ENCODE measurements at places on chromosomes 11 and 22.

DNA sequence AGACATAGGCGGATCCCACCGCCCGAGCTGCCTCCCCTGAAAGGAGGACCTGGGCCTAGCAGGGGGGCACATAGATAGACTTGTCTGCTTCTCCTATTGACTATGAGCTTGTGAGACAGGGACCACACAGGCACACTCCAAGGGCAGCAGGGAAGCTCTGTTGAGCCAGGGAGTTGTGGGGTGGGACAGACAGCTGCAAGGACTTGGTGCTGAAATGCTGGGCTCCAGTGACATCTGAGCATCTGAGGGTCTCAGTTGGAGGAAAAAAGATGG is 53.4 kb upstream of the ANO1 start:
- no peak for DNase-seq

- no peak for DNase-seq
These were observed 222.6 kb downstream of the LARGE1 start for GRCh38 chr22:33697640-33698039.

DNA sequence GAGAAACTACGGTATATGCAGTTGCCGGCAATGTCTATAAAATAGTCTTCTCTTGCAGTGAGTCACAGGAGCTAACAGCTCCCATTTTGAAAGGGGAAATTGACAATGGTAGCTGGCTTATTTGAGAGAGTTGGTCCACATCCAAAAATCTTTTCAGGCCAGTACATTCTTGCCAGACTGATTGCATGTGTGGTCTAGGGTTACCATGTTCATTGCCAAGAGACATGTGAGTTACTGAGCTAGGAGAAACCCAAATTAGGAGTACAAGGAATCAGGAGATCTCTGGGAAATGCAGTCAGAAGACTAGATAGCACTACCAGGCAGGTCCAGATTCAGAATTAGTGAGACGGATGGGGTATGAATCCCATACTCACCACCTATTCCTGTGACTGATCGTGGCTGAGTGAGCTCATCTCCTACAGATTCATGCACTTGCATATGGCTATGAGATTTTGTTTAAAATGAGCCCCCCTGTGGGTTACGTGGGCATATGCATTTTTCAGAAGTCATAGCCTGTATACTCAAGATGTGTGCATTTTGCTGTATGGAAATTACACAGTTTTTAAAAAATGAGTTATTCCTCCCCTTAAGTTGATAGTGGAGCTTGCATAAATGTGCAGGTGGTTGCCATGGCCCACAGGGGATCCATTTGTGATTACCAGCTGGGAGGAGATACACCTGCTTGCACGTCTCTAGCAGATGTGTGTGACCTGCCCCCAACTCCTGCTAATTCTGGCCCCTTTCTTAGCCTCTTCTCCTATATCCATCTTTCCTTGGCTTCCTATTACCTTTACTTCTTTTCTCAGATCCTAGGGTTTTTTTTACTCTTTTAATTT is 102.7 kb downstream of the COMMD9 start:
- DNase-seq: peak; percentile 96

DNA sequence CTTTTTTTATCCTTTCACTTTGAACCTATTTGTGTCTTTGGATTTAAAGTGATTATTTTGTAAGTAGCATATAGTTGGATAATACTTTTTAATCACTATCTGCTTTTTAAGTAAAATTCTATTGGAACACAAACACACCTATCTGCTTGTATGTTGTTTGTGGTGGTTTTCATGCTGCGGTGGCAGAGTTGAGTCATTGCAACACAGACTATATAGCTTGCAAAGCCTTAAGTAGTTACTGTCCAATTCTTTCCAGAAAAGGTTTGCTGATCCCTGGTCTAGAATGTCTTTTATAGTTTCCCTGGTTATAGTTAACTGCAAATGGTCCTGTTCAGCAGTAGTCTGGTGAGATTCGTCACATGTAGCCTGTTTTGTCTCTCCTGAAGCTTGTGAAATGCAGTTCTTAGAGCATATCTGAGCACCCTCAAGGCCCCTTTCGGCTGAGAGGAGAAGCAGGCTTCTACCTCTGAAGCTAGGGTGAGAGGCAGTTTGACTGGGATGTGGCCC is 21.5 kb downstream of the SHANK3 start:
- DNase-seq: no peak

DNA sequence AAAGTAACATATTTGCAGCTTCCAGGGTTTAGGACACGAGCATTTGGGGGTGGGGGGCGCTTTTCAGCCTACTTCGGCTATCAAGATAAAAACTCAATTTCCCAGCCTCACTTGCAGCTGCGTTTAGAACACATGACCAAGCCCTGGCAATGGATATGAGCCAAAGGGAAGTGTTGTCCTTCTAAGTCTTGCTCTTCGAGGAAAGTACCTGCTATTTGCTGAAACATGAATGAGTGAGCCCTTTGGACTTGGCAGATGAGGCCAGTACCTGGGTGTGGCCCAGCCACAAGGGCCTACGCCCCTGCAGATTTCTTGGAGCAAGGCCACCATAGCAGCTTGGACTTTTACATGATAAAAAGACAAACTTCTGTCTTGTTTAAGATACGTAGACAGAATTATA is 60.2 kb upstream of the SORL1 start:
- no peak for DNase-seq

- DNase-seq: no peak
These were observed 18.9 kb downstream of the MYRF start for GRCh38 chr11:61771195-61771894.

DNA sequence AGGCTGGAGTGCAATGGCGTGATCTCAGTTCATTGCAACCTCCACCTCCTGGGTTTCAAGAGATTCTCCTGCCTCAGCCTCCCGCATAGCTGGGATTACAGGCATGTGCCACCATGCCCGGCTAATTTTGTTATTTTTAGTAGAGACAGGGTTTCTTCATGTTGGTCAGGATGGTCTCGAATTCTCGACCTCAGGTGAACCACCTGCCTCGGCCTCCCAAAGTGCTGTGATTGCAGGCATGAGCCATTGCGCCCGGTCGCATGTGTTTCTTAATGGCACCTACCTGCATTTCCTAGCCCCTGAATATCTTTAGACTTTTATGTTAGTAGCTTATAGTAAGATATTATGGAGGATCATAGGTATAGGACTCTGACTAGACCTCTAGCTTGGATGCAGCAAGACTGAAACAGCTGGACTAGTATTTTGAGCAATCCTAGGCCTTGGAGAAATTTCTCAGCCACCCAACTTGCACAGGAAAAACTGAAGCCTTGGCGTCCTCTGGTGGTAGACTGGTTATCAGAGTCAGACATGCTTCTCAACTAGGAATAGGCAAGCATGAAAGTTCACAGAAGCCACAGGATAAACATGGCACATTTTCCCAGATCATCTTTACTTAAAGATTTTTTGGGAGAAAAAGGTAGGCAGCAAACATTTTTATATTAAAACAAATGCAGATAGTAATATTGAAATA is 22.7 kb upstream of the C1QTNF4 start:
- DNase-seq: peak; percentile 80

GRCh38 chr11:86182976-86183584 is 61.5 kb upstream of the EED start:
- DNase-seq: no peak

DNA sequence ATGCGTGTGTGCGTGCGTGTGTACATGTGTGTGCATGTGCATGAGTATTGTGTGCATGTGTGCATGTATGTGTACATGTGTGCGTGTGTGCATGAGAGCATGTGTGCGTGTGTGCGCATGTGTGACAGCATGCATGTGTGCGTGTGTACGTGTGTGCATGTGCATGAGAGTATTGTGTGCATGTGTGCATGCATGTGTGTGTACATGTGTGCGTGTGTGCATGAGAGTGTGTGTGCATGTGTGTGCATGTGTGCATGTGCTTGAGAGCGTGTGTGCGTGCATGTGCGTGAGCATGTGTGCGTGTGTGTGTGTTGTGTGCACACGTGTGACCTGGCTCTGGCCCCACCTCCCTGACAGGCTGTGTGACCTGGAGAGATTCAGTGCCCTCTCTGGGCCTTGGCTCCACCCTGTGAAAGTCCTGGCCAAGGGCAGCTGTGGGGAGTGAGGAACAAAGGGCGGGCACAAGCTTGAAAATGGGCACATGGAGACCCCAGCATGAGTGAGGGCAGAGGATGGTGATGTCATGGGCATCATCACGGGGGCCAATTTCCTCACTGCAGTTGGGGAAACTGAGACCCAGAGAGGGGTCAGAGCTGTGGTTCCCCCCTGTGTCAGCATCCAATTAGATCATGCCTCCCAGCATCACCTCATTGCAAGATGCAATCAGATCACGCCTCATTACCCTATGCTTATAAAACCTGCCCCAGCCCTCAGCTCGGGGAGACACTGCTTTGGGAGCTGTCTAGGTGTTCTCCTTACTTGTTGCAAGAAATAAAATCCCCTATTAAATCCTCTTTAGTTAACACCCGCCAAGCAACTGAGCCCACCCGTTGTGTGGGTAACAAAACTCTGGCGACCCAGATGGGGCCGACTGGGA is 658 bp downstream of the ACY3 start:
- DNase-seq: no peak

DNA sequence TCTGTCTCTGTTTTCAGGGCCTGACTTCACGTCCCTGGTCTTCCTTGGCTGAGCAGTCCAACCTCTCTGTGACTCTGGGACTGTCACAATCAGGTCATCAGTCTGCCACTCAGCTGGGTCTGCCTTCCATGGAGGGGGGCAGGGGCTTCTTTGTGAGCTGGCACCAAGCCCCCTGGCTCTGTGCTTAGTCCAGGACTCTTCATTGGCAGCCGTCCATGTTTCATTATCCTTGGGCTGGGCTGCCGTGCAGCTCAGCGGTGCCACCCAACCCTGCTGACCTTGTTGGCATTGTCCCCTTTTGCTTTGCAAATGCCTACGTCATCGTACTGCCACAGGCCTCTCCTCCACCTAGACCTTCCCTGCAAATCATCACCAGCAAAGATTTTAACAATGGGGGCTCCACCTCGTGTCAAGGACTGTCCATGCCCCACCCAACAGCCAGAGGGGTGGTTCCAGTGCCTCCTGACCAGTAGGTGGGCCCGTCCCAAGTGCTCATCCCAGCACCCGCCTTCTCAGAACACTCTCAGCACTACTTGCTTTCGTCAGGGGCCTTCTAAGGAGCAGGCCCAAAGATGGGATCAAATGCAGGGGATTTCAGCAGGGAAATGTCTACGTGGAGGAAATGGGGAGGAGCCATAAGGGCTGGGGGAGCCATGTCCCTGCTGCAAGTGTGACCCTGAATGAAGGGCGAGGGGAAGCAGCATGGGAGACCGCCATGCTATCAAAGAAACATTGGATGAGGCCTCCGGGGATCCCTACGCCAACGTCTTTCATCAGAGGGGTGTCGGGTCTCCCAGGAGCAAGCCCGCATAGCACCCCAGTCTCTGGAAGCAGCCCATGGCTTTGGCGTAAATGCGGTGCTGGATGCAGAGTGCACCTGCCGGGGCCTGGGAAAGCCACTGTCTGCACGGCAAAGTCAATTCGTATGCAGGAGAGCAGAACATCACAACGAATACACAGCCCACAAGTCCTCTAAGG is 18.2 kb downstream of the KRTAP5-6 start:
- DNase-seq: no peak
